ENCODE measurements at places on chromosomes 1 and 21. TPM values are rescaled to one million over a fixed set of nuclear protein-coding genes. Genes with fewer than 3 reads are reported as not detected.

ELOA gene
- total RNA-seq = 70.8 TPM

DNA sequence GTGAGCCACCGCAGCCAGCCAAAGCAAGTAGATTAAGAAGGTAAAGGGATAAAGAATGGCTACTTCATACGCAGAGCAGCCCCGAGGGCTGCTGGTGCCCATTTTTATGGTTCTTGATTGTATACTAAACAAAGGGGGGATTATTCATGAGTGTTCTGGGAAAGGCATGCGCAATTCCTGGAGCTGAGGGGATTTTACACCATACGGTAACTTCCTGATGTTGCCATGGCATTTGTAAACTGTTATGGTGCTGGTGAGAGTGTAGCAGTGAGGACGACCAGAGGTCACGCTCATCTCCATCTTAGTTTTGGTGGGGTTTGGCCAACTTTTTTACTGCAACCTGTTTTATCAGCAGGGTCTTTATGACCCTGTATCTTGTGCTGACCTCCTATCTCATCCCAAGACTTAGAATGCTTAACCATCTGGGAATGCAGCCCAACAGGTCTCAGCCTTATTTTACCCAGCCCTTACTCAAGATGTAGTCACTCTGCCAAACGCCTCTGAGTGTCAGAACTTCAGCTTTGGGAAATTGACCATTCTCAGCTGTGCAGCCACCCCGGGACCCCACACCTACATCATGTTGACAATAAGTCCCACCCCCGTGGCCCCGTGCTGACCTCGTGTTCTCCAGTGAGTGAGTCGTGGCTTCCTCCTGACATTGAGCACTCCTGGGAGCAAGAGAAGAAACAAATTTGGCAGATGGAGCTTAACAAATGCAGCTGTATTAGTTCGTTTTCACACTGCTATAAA lies 149.4 kb upstream of the COL6A1 start:
- H3K27ac ChIP-seq = no peak overlapping the region
- H3K4me1 ChIP-seq = no peaks in the 10 kb centered on the region
- H3K36me3 ChIP-seq = no peaks in the 10 kb centered on the region
- DNase-seq = no peak

RGS13 gene
- not detected for total RNA-seq

- no peaks in the 10 kb centered on the region for H3K36me3 ChIP-seq
- H3K27me3 ChIP-seq = peaks cover 86% of the 10 kb centered on the region
- H3K4me3 ChIP-seq = no peak overlapping the region
- H3K27ac ChIP-seq = no peak overlapping the region
Observed at GRCh38 chr1:47444562-47445465, 7.0 kb downstream of the FOXD2 start.

PFDN2 gene
- total RNA-seq = 142 TPM

SELP gene
- not detected for total RNA-seq

PRRC2C gene
- 218 TPM for total RNA-seq

KCNT2 gene
- total RNA-seq = 0.49 TPM

DNA sequence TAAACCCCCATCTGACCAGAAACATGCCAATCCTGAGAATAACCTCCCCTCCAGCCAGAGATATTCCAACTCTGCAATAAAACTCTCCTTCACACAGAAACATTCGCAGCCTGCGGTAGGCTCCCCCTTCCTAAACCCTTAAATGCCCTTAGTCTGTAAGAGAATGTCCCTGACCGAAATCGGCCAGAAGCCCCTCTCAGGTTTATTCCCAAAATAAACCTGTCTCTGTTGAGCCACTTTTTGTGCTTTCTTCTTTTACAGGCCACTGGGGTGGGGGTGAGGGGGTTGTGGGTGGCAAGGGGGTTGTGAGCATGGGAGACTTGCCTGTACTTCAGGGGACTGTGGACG lies 4.6 kb downstream of the PRXL2B start:
- H3K27ac ChIP-seq = no peak overlapping the region
- no peak for DNase-seq
- peaks cover 71% of the 10 kb centered on the region for H3K4me1 ChIP-seq
- H3K4me3 ChIP-seq = no peak overlapping the region

AVPR1B gene
- total RNA-seq = not detected

DNA sequence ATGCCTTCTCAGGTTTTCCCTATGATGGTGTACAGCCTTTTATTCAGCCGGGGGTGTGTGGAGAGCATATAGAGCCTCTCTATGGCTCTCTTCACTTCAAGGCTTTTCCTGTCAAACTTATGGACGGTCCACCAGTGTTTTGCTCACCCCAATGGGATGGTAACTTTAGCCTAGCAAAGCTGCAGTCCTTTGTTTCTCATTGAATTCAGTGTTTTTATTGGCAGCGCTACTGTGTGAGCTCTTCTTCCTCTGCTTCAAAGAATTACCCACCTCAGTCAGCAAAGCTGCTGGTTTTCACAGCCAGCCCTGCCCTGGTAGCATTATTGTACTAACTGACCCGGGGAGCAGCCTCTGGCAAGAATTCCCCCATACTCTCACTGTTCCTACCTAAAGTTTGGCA lies 145.3 kb upstream of the RRP15 start:
- no peaks in the 10 kb centered on the region for H3K27me3 ChIP-seq
- DNase-seq = no peak
- H3K4me1 ChIP-seq = no peaks in the 10 kb centered on the region
- H3K36me3 ChIP-seq = no peaks in the 10 kb centered on the region
- H3K27ac ChIP-seq = no peak overlapping the region
- no peak overlapping the region for H3K4me3 ChIP-seq

DNA sequence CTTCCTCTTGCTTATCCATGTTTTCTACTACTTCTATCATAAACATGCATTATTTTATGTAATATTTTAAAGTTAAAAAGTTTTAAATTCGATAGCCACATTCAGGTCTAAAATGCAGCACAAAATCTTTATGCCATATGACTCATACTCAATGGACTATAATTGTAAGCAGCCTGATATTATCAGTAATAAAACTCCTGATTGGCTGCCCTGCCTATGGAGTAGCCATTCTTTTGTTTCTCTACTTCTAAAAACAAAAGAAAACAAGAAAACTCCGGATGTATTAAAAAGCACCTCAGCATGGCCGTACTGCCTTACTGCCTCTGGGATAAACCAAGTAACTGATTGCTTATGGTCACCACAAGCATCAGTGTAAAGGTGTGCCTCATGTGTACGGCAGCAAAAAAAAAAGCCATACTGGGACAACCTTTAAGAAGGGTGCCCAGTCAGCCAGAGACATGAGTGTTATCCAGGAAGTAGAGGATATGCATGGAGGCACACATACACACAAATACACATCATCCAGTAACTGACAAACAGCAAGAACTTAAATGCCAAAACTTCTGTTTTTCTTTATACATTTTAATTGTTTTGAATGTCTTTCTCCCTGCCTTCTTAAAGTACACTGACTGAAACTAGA lies 9.2 kb downstream of the SLC35D1 start:
- no peak for DNase-seq
- no peaks in the 10 kb centered on the region for H3K4me1 ChIP-seq
- H3K27me3 ChIP-seq = no peaks in the 10 kb centered on the region
- H3K4me3 ChIP-seq = no peak overlapping the region
- H3K27ac ChIP-seq = no peak overlapping the region

- H3K4me3 ChIP-seq = no peak overlapping the region
- no peaks in the 10 kb centered on the region for H3K4me1 ChIP-seq
- no peak overlapping the region for H3K27ac ChIP-seq
- peaks cover 24% of the 10 kb centered on the region for H3K27me3 ChIP-seq
- DNase-seq = no peak
Observed at GRCh38 chr1:24275510-24275909, 43.6 kb upstream of the GRHL3 start.

DNA sequence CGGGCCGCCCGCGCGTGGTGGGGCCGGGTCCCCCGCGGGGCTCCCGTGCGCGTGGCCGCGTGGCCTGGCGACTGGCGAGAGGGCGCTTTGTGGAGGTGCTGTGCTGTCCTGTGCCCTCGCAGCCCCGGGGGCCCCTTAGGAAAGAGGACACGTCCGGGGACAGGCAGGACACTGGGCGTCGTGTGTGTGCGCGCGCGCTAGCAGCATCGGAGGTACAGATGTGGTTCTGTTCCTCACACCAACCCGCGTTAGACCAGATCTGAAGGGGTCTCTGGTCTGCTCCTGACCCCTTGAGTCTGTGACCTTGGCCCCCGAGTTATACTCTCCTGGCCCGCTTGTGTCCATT lies 489 bp downstream of the ACTN2 start:
- no peak overlapping the region for H3K27ac ChIP-seq
- DNase-seq = no peak
- peaks cover 11% of the 10 kb centered on the region for H3K4me1 ChIP-seq
- H3K36me3 ChIP-seq = no peaks in the 10 kb centered on the region
- H3K27me3 ChIP-seq = peaks cover 18% of the 10 kb centered on the region

RHEX gene
- total RNA-seq = not detected

- no peaks in the 10 kb centered on the region for H3K4me1 ChIP-seq
- H3K27me3 ChIP-seq = no peaks in the 10 kb centered on the region
- no peak overlapping the region for H3K4me3 ChIP-seq
Observed at GRCh38 chr1:164659621-164660411, 100.8 kb downstream of the PBX1 start.

DNA sequence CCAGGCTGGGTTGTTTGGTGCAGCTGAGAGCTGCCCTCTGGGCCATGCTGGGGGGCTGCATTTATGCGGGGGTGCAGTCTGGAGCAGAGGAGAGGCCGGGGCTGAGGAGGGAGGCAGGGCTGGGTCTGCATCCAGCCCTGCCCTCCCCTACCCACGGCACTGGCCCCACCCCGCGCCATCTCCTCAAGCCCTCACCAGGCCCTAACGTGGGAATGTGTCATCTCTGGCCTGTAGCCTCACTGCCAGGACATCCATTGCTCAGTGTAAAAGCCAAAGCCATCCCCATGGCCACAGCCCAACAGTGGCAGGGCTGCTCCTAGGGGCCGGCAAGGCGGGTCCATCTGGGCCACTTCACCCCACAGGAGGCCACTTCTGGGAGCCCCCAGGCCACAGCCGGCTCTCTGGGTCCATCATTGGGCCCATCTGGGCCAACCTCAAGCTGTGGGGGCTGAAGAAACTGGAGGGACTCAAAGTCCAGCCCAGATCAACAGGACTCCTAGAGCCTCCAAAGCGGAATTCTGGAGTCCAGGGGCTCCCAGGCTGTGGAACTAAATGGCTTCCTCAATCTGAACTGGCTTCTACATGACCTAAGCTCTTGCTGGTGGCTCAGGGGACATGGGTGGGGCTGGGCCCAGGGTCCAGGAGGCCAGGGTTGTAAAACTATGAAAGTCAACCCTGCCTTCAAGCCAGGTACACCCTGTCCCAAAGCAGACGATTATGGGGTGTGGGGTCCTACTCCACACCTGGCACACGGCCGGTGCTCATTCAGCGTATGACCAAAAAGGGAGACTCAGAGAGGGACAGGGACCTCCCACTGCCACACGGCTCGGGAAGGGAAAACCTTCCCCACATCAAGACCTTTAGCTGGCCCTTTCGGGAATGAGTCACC lies 32.6 kb downstream of the RUNX3 start:
- no peaks in the 10 kb centered on the region for H3K4me1 ChIP-seq
- H3K27me3 ChIP-seq = peaks cover 32% of the 10 kb centered on the region
- no peak overlapping the region for H3K27ac ChIP-seq
- H3K4me3 ChIP-seq = no peak overlapping the region
- H3K36me3 ChIP-seq = no peaks in the 10 kb centered on the region

ASPM gene
- total RNA-seq = 56.2 TPM

DUSP10 gene
- 5.9 TPM for total RNA-seq

DNA sequence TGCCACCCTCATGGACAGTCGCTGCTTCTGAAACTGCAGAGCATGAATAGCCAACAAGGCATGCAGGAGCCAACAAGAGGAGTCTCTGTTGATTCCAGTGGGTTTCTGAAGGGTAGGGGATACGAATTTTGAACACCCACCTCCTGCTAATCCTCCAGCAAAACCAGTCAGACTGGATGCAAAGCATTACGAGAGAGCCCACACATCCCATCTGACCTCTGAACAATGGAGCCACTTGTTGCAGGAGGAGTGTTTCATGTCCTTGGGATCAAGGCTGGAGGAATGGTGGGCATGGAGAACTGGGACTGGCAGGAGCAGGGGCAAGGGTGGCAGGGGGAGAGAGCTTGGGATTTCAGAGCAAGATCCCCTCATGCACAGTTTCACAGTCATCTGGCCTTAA lies 1.6 kb downstream of the VTCN1 start:
- no peaks in the 10 kb centered on the region for H3K36me3 ChIP-seq
- H3K27ac ChIP-seq = no peak overlapping the region
- no peak for DNase-seq
- H3K4me3 ChIP-seq = no peak overlapping the region
- no peaks in the 10 kb centered on the region for H3K4me1 ChIP-seq

PLA2G2F gene
- total RNA-seq = not detected

- no peak for DNase-seq
- H3K27me3 ChIP-seq = no peaks in the 10 kb centered on the region
- H3K4me1 ChIP-seq = peaks cover 26% of the 10 kb centered on the region
- H3K4me3 ChIP-seq = no peak overlapping the region
- no peak overlapping the region for H3K27ac ChIP-seq
- H3K36me3 ChIP-seq = peaks cover 28% of the 10 kb centered on the region
Observed at GRCh38 chr21:46171585-46171984, 12.7 kb downstream of the SPATC1L start.

GRCh38 chr1:9269078-9269501 lies 23.6 kb upstream of the SPSB1 start:
- no peak overlapping the region for H3K4me3 ChIP-seq
- peaks cover 64% of the 10 kb centered on the region for H3K27me3 ChIP-seq
- no peak for DNase-seq

TMEM200B gene
- 0.11 TPM for total RNA-seq

- H3K4me1 ChIP-seq = no peaks in the 10 kb centered on the region
- no peak for DNase-seq
Observed at GRCh38 chr1:245211761-245212160, 57.0 kb downstream of the KIF26B start.

GRCh38 chr1:205915354-205915990 lies 27.8 kb downstream of the SLC26A9 start:
- DNase-seq = no peak
- peaks cover 49% of the 10 kb centered on the region for H3K27me3 ChIP-seq
- no peaks in the 10 kb centered on the region for H3K4me1 ChIP-seq
- H3K27ac ChIP-seq = no peak overlapping the region

GRCh38 chr1:213985209-213986019 lies 2.4 kb upstream of the PROX1 start:
- H3K27ac ChIP-seq = no peak overlapping the region
- H3K4me3 ChIP-seq = no peak overlapping the region
- H3K27me3 ChIP-seq = peaks cover 82% of the 10 kb centered on the region
- peaks cover 23% of the 10 kb centered on the region for H3K4me1 ChIP-seq

- no peaks in the 10 kb centered on the region for H3K4me1 ChIP-seq
- H3K27me3 ChIP-seq = no peaks in the 10 kb centered on the region
- H3K4me3 ChIP-seq = no peak overlapping the region
- H3K36me3 ChIP-seq = no peaks in the 10 kb centered on the region
- peak; percentile 81 for DNase-seq
- no peak overlapping the region for H3K27ac ChIP-seq
Observed at GRCh38 chr1:119549719-119550132, 42.7 kb downstream of the HSD3B1 start.

- no peak for DNase-seq
- H3K27me3 ChIP-seq = peaks cover 31% of the 10 kb centered on the region
- no peaks in the 10 kb centered on the region for H3K4me1 ChIP-seq
- H3K27ac ChIP-seq = no peak overlapping the region
Observed at GRCh38 chr1:19028110-19028509, 71.6 kb upstream of the IFFO2 start.

ADCY10 gene
- 0.20 TPM for total RNA-seq

BGLAP gene
- 1.2 TPM for total RNA-seq

Data from K562 (cell line).